ENCODE measurements at places on chromosomes 16 and 17.

GRCh38 chr17:28057731-28058246 lies 15.3 kb downstream of the NLK start:
- DNase-seq, result no peak

GRCh38 chr17:44840936-44841335 lies 6.7 kb upstream of the HIGD1B start:
- DNase-seq, result no peak

- DNase-seq, result no peak
These were observed 20.8 kb upstream of the ZNF423 start for GRCh38 chr16:49876716-49877129.

- DNase-seq, result no peak
These were observed 49.2 kb downstream of the TNRC6A start for GRCh38 chr16:24778671-24779070.

GRCh38 chr17:1375615-1376014 lies 24.4 kb downstream of the YWHAE start:
- DNase-seq, result no peak

DNA sequence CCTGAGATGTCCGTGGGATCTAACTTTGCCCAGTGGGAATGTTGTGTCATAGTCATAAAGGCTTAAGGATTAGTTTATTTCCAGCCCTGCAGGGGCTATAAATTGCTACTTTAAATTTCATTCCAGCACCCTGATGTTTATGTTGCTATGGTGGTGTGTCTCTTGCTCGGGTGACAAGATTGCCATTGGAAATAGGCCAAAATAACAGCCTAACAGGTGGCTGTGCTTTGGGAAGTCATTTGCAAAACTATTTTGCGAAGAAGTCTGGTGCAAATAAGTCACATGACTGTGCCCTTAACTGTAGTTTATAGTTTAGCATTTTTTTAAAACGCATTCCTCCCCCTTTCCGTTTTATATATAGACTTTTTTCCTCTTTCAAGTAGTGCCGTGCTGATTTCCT lies 23.1 kb downstream of the PITPNC1 start:
- DNase-seq, result no peak

DNA sequence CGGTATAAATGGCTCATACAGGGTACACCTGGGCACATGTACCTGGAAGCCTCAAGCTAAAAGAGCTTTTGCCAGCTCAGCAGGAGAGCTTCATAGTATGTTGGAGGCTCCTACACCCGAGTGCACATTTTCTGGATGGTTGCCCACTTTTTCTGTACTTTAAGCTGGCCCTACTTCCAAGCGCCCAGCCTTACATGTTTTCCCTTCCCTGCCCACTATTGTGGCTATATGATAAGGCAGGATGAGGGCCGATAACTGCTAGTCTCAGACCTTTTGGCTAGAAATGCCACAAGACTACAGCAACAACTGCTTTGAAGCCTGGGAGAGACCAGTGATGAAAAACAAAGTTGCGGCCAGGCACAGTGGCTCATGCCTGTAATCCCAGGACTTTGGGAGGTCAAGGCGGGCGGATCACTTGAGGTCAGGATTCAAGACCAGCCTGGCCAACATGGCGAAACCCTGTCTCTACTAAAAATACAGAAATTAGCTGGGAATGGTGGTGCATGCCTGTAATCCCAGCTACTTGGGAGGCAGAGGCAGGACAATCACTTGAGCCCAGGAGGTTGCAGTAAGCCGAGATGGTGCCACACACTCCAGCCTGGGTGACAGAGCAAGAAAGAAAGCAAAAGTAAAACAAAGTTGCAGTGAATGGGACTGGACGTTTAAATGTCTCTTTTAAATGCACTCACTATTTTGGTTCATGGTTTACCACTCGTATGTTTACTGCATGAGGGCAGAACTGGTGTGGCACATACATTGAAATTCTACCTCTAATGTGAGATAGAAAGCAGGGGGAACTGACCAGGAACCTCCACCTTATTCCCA lies 14.2 kb upstream of the MARCHF10 start:
- no peak for DNase-seq

DNA sequence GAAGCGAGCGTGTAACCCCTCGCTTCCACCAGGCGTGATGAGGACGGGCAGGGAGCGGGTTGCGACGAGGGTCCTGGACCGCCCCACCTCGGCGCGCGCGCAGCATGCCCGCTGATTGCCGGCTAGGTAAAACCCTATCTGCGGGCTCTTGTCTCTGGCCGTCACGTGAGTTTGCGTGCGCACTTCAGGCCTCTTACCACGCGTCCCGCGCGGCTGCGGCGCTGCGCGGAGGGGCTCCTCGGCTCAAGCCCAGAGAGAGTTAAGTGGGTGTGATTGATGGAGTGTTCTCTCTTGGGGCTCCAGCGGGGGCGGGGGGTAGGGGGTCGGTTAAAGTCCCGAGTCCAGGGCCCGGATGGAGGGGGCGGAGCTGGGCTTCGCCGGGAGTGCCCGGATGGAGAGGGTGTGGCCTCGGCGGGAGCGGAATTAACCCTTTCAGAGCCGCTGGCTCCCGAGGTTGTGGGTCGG lies 7.9 kb downstream of the KDM6B start:
- peak; percentile 85 for DNase-seq

- no peak for DNase-seq
These were observed 826.7 kb downstream of the KCNJ2 start for GRCh38 chr17:70995997-70996396.

- DNase-seq, result no peak
These were observed 4.9 kb downstream of the MYLK3 start for GRCh38 chr16:46743232-46743719.

DNA sequence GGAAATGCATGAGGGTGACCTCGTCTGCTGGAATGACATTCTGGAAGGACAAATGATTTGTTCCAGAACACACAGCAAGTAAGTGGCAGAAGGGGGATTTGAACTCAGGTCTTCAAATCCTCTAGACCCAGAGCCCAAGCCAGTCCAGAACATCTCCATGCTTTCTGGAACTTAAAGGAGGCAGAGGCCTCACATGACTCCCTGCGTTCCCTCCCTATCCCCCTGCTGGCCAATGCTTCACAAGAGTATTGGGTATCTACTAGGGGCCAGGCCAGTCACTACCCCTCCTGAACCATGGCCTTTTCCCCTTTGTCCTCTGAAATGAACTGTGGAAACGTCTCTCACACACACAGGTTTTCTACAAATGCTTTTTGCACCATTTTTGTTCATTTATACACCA lies 7.6 kb upstream of the BEAN1 start:
- DNase-seq, result no peak

GRCh38 chr16:88010968-88011483 lies 59.8 kb downstream of the BANP start:
- DNase-seq, result no peak

DNA sequence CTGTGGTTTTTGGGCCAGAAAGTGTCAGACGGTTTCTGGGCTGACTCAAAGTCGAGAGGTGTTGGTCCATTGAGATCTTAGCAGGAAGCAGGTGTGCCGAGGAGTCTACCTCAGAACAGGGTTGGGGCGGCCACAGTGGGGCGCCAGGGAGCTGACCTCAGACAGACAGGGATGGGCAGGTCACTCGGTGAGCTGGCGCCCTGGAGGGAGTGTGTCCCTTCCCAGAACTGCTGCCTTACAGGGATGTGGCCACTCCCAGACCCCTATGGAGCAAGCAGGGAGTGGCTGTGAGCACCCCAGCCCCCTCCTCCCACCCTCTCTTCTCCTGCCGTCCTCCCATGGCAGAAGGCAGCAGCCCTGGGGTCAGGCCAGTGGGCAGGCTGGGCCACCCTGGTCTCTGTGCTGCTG lies 14.0 kb upstream of the DPEP1 start:
- DNase-seq, result peak; percentile 35

- no peak for DNase-seq
These were observed 3.4 kb upstream of the NTN3 start for GRCh38 chr16:2467528-2468232.

- DNase-seq, result no peak
These were observed 25.6 kb downstream of the MAPK8IP3 start for GRCh38 chr16:1731603-1732002.

DNA sequence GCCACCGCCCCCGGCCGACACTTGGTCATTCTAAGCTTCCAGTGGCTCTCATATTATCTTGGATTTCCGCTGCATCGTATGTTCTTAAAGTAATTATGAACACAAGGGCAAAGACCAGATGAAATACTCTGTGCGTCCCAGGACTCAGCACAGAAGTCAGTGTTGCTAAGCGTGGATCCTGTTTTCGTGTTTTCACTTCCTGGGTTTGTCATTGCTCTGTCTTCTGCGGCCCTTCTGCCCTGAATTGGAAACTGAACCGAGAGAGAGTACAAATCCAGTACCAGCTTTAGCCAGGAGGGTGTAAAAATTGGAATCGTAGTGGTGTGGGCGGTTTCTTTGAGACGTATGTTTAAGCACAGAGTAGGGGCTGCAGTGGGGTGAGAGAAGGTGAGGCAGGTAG lies 32.7 kb downstream of the DBNDD1 start:
- no peak for DNase-seq

DNA sequence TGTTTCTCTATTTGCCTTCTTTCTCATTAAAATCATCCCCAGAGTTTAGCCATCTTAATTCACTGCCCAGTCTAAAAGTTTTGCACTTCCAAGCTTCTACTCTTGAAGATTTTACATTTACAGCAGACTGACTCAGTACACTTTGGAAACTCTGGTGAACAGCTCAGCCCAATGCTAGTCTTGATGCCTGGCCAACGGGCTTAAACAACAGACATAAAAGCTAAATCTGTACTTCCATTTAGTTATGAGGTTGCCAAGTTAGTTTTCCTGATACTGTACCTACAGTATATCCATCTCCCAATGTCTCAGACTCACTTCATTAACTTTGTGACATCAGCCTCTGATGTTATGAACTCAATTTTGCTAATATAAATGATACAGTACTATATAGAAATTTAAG lies 891.8 kb upstream of the SOX9 start:
- DNase-seq, result no peak

GRCh38 chr17:64749306-64749705 lies 87.2 kb upstream of the SMURF2 start:
- no peak for DNase-seq

GRCh38 chr16:27634779-27635178 lies 84.8 kb downstream of the KATNIP start:
- no peak for DNase-seq

GRCh38 chr17:80221351-80222105 lies 1.3 kb downstream of the SLC26A11 start:
- no peak for DNase-seq

DNA sequence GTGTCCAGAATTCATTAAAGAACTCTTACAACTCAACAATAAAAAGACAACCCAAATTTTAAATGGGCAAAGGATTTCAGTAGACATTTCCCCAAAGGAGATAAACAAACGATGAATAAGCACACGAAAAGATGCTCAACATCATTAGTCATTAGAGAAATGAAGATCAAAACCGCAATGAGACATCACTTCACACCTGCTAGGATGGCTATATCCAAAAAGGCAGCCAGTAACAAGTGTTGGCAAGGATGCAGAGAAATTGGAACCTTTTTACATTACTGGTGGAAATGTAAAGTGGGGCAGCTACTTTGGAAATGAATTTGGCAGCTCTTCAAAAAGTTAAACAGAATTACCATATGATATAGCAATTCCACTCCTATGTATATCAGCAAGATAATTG lies 42.0 kb downstream of the PITPNM3 start:
- DNase-seq, result no peak

- no peak for DNase-seq
These were observed 4.8 kb downstream of the SYNGR2 start for GRCh38 chr17:78173097-78173715.

DNA sequence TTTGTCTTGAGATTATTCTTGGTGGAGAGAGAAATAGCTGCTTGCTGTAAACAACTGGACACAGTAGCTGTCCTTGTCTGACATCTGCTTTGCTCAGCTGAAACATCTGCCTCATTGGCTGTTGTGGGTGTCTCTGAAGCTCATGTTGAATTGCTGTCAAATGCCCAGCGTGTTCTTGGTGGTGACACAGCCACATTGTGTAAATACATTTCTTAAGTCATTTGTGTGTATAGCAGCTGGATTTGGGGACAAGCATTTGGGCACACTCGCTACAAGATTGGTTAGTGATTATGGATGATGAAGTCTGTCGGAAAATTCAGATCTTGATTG lies 5.3 kb downstream of the FAM234A start:
- no peak for DNase-seq

DNA sequence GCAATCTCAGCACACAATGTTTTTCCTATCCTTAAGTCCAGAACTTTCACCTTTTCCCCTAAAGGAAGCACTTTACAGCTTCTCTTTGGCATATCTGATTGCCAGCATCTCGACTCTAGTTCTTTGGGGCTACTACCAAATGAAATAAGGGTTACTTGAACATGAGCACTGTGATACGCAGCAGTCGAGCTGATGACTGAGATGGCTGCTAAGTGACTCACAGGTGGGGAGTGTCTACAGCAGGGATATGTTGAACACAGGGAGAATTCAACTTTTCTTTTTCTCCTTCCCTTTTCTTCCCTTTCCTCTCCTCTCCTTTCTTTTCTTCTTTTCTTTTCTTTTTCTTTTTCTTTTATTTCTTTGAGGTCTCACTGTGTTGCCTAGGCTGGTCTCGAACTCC lies 334.8 kb downstream of the MAF start:
- no peak for DNase-seq

DNA sequence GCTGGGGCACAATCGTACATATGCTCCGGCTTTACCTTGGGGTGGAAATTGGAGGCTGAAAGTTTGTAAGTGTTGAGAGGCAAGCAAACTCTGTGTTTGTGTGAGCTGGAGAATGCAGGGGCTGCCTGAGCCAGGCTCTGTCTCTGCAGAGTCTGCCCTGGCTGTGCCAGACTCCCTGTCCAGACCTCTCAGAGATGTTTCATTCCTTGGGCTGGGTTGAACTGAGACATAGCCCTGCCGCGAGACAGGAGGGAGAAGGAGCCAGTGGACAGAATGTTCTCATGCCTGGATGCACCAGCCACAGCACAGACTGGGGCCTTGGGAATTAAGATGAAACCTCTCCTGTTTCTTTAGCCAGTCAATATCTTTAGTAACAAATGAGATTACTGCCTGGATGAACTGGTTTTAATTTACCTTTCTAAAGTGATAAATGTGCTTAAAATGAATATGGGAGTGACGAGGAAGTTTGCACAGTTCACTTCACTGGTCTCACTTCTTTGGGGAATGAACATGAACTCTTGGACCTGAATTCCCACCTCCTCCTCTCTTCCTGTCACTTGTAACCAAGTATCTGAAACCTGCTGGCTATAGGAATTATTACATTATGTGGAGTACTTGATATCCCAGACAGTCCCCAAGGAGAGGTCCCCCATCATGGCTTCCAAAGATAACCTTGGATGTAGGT lies 40.1 kb downstream of the YPEL2 start:
- no peak for DNase-seq

All from activated naive CD4-positive, alpha-beta T cell treated with anti-CD3 and anti-CD28 coated beads, Interleukin-2, amount 50 U/mL, for 16 hours (primary cell).